ENCODE measurements at places on chromosomes 2 and 18.

DNA sequence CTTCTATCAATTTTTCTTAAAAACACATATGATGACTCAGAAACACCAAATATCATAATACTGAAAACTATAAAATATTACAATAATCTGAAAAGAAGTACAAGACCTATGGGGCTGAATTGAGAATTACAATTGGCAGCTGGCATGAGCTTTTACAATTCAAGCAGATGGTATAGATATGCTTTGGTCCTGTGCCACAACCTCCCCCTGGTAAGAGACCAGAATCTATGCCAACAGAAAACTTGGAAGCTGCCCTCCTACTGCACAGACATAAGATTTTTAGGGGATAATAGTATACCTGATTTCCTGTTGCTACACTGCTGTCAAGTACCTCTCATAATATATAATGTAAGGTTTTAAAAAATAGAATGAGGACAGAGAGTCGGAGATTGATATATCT, 46.8 kb upstream of the CDH7 start:
- DNase-seq, result no peak

DNA sequence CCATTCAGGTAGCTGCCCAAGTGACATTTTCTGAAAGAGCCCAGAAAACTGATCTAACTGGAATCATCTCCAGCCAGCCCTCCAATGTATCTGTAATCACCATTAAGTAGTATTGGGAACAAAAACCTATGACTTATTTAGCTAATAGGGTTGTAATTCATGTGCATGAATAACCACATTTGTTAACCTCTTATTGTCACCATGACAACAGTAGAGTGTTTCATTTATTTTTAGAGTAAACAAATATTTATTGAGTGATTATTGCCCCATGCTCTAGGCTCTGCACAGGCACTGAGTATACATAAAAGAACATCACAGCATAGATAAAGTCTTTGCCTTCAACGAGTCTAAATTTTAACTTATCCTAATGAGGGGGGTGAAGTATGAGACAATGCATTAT, 265.4 kb upstream of the UBE2E3 start:
- no peak for DNase-seq

DNA sequence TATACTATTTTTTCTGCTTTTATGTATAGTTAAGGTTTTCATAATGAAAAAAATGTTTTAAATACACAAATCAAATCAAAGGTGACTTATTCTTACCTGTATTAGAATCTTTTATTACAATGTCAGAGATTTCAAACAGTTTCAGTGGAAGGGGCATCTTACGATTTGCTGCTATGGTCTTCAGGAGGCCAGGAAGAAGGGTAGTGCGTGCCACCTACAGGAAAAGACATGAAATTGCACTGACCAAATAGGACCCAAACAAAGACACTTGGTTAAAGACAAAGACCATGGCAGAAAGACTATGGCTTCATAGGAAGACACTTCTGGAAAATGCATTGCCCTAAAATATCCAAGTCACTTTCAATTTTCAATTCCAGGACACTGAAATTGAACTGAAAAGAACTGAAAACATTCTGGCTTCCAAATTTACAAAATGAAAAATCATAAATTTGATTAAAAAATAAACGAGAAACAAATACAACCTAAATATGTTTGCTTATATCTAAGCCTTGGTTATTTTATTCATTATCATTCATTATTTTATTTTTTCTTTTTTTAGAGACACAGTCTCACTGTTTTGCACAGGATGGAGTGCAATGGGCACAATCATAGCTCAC, 42.1 kb downstream of the FARSB start:
- no peak for DNase-seq

DNA sequence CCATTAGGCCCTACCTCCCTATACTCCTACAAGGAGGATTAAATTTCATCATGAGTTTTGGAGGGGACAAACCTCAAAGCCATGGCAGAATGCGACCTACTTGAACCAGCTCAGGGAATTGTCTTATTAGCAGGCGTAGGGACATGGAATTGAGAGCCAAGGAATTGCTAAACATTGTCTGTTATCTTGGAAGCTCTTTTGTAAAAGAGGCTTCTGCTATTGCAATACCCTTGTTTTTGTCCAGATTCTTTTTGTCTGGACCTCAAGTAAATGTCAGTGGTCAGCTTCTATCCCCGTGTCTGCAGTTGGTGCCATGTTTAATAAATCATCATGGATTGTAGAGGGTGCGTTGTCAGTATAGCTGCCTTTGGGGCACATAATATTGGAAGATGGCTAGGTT, 62.3 kb downstream of the RHBDD1 start:
- DNase-seq, result no peak
